ENCODE measurements at places on chromosomes 2 and 18.
A peak's percentile ranks its signal among the peaks of the same experiment; 100 is the strongest.

- no peak for DNase-seq
Observed at GRCh38 chr2:204453730-204454167, 91.5 kb upstream of the PARD3B start.

GRCh38 chr2:150601280-150602038 is 114.0 kb upstream of the RND3 start:
- peak; percentile 58 for DNase-seq

GRCh38 chr2:195645413-195645812 is 11.6 kb upstream of the SLC39A10 start:
- no peak for DNase-seq

DNA sequence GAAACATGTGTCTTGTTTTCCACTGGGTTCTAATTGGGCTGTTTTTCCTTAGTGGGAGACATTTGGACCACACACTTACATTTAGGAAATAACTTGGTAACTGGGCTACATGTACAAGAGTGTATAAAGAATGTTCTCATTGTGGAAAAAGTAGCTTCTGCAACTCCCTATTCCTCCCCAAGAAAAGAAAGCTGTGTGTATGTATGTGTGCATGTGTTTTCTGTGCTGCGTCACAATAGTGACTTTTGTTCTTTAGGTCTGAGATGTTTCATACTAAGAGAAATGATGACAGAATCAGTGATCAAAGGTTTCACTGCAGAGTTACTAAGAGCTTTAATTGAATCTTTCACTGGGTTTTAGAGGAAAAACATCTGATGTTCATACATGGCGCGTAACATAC is 82.7 kb downstream of the TANC1 start:
- DNase-seq: no peak

DNA sequence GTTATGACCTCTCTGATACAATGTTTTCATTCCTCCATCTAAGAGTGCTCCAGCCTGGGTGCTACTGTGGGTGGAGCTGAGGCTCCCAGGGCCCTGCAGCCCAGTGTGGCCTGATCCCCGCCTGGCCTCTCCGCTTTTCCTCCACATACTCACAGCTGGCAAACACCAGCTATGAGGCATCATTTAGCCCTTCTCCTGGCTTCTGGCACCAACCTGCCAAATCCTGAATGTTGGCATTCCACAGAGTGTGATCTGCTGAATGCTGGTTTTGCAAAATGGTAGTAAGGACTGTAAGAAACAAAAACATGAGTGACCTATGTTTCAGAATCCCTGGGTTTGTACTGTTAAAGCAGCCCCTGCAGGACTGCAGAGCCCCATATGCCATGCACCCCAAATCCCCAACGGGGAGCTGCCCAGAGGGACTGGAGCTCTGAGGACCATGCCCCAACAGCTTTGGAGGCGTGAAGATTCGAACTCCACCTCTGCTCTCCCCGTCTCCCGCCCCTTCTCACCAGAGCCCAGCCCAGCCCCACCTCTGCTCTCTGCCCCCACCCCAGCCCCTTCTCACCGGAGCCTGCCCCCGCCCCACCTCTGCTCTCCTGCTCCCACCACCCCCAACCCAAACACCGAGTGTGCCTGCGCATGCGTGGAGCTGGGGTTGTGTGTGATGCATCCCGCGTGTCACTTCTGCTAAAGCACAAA is 4.2 kb downstream of the SLC66A2 start:
- DNase-seq: no peak

DNA sequence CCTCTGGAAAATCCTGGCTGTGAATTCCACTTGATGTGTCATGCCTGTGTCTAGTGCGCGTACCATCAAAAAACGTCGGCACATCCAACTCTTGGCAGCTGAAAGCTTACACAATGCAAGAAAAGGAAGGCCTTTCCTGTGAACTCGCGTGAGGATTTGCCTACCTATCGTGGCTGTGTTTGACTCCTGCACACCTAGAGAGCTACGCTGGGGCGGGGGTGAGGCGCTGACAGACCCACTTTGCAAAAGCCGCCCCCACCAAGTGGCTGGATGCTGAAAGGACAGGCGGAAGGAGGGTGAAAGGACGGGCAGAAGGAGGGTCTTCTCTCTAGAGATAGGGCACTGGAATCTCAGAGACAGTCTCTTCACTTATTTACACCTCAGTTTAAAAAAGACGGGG is 270.1 kb downstream of the EIPR1 start:
- DNase-seq: no peak

DNA sequence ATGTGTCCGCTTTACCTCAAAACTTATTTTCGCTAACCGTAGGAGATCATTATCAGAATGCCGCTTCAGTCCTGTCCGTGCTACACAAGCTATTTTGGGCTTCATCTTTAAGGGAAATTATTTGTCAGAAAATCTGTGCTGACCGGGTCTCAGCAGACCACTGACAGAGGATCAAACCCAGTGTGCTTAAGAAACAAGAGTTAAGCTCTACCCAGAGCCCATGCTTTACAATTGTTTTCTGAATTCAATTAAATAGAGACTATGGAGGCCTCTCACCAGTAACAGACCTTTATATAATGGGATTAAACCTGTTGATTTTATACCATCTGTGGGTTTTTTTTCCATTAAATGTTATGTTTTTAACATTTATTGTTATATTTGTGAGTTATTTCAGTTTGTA is 1956.7 kb upstream of the PIK3C3 start:
- DNase-seq: no peak

DNA sequence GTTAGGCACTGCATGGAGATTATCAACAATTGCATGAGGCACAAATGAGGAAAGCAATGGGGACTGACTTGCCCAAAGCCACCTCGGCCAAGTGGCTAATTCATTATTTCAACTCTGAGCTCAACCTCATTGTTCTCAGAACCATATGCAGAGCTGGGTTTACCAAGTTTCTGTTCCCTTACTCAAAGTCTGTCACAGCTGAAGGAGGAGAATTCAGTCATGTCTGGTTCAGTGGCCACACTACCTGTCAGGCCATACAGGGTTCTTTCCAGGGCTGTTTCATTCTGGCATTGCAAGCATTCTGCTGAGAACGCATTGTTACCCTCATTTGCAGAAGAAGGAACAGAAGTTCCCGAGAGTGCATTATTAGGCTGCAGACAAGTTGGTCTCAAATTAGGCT is 181.7 kb downstream of the MYT1L start:
- no peak for DNase-seq

DNA sequence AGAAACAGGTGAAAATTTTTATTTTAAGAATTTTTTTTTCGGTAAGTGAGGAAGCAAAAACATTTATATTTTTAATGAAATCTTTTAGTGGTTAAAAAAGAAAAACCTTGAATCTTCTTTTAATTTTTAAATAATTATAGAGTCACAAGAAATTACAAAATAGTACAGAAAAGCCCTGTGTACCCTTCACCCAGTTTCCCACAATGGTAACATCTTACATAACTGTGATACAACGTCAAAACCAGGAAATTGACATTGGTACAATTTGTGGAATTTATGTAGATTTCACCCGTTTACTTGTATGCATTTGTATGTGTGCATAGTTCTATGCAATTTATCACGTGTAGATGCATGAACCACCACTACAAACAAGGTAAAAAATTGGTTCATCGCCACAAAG is 285.9 kb downstream of the MTX2 start:
- no peak for DNase-seq

DNA sequence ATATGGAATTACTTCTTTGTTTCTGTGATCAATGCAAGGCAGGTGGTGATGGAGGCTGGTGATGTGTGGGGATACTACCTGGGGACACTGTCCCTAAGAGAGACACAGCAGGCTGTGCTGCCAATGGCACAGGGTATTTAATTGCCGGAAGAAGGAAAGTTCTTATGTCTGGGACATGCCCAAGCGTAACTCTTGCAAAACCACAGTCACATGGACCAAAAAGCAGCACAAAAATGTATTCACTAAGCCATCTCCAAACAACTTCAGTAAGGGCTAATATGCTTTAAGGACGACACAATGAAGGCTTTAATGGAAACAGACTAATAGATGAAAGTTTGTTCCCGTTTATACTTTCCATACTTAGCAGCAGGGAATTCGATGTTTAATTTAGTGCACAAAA is 49.7 kb upstream of the AP1S3 start:
- DNase-seq: no peak
